Activated CD8-positive, alpha-beta memory T cell treated with anti-CD3 and anti-CD28 coated beads for 48 hours (primary cell): ENCODE measurements at places on chromosomes 11 and 22.

- DNase-seq: no peak
Observed at GRCh38 chr11:44356351-44356750, 46.4 kb upstream of the ALX4 start.

DNA sequence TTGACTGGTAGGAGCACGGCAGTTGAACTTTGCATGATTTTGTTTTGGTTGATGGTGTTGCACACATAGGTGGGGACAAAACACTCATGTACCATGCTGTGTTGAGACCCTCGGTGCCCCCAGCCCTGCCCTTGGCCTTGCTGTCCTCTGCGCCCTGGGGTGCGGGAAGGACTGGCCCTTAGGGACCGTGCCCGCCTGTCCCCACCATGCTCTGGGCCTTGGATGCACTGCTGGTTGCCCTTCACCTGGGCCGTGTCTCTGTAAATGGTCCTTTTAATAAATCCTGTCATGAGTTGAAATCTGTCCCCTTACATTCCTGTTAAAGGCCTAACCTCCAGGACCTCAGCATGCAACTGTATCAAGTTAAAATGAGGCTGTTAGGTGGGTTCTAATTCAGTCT is 102.3 kb upstream of the ANO1 start:
- DNase-seq: no peak

- no peak for DNase-seq
Observed at GRCh38 chr11:29634244-29634643, 382.6 kb downstream of the KCNA4 start.

DNA sequence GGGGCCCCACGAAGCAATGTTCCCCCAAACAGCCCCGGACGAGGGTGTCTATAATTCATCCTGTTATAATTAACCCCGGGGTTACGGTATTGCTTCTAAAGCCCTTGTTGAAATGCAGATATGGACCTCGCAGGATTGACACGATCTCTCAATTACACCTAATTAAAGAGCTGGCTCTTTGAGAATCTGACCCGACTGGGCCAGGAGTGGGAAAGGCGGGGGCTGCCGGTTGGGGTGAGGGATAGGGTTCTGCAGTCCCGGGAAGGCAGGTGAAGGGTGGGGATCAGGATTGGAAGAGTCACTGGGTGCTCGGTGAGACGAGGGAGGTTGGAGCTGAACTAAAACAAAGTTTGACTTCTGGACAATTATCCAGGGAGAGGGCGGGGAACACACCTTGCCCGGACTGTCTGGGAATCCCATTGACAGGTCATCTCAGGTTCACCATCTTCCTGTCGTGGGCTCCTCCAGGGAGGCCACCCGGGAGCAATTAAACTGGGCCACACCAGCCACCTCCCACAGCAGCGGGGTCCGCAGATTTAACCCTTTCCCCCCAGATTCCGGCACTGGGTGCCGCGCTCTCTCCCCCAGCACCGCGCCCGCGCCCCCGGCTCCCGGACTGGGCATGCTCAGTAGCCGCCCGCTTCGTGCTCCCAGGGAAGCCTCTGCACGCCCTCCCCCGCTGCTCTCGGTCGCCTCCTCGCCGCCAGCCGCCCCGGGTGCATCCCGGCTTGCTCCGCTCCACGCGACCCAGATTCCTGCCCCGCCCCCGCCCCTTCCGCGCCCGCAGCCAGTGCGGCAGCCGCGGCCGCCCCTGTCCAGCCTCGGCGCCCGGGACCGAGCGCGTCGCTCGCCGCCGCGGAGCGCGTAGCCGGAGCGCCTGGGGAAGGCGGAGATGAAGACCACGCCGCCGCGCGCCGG is at the start of gene ELMOD1:
ELMOD1 (plus strand) TSS at position 688 of the 918 bp plus-strand sequence. CDS start 27,043 bp downstream, outside the sequence.
- DNase-seq: no peak

DNA sequence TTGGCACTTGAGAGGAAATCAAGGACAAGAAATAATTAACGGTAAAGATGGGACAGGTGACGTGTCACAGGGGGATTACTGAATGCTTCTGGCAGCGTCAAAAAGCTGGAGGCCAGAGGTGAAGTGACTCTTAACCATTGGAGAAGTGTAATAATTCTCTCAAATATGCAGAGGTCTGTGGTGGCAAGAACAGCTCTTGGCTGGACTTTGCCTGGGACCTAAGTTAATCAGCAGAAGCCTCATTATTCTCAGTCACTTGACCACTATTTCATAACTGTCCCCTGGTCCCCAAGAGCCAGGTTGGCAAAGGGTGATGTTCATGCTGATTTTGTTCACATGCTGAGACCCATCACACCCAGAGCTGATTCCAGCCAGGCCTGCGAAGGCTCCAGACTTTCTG is 72.9 kb downstream of the TIMP3 start:
- no peak for DNase-seq

- DNase-seq: no peak
Observed at GRCh38 chr22:29206372-29207242, 911 bp downstream of the EMID1 start.

DNA sequence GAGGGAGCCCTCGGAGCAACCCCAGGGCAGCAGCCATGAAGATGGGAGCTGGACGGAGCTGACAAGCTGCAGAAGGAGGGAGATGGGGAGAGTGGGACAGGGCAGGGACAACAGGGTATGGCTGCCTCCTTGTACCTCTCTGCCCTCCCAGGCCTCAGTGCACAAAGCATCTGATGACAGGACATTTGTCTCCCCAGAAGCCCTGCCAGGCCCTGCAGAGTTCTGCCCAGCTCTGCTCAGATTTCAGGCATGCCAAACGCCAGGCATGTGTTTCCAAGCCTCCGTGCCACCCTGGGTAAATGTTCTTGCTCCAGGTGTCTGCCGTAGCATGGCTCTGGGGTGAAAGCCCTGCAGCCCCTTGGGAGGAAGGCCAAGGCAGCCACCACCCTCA is 1.1 kb upstream of the IFITM10 start:
- DNase-seq: no peak

DNA sequence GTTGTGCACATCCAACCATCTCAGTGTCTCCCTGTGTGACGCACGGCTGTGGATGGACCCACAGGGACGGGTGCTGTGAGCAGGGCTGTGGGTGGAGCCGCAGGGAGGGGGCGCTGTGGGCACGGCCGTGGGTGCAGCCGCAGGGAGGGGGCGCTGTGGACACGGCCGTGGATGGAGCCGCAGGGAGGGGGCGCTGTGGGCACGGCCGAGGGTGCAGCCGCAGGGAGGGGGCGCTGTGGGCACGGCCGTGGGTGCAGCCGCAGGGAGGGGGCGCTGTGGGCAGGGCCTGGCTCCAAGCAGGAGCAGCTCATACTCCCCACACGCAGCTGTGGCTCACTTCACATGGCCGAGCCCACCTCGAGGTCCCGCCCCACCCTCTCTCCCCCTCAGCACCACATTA is 6.0 kb upstream of the MAPK11 start:
- DNase-seq: no peak

DNA sequence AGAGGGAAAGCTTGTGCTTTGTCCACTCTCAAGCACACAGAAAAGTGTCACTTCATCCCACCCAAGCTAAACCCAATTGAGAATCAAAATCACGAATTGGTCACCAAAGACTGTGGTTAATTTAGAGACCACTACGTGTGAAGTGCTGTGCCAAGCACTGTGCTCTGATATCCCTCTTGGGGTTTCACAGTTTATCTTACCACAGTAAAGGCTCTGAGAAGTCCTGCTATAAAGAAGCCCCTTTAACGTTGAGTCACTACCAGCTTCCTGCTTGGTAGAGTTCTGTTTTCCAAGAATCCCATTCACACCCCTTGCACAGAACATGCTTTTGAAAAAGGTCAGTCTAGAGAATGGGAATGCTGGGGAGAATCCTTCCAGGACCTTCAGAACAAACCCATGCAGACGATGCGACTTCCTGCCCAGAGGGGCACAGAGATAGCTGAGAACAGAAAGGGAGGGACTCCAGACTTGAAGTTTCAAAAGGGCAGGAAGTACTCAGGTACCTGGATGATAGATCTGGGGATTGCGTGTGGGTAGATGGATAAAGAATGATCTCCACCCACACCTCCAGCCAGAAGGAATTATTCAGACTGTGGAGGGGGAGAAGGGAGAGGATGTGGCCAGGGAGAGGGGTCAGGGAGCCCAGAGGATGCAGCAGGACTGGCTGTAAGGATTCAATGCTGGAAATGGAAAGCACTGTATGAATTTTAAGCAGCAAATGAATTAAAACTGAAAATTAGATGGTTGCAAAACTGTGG is 18.1 kb upstream of the TSPAN18 start:
- no peak for DNase-seq

- DNase-seq: no peak
Observed at GRCh38 chr11:66321606-66322005, 4.8 kb upstream of the CD248 start.

- DNase-seq: no peak
Observed at GRCh38 chr11:115525531-115526006, 21.4 kb upstream of the CADM1 start.

GRCh38 chr22:25120761-25121212 is 78.9 kb upstream of the CRYBB3 start:
- no peak for DNase-seq

- no peak for DNase-seq
Observed at GRCh38 chr11:60633645-60634044, 65.8 kb upstream of the MS4A8 start.
